ENCODE measurements at places on chromosomes 12 and 14.

DNA sequence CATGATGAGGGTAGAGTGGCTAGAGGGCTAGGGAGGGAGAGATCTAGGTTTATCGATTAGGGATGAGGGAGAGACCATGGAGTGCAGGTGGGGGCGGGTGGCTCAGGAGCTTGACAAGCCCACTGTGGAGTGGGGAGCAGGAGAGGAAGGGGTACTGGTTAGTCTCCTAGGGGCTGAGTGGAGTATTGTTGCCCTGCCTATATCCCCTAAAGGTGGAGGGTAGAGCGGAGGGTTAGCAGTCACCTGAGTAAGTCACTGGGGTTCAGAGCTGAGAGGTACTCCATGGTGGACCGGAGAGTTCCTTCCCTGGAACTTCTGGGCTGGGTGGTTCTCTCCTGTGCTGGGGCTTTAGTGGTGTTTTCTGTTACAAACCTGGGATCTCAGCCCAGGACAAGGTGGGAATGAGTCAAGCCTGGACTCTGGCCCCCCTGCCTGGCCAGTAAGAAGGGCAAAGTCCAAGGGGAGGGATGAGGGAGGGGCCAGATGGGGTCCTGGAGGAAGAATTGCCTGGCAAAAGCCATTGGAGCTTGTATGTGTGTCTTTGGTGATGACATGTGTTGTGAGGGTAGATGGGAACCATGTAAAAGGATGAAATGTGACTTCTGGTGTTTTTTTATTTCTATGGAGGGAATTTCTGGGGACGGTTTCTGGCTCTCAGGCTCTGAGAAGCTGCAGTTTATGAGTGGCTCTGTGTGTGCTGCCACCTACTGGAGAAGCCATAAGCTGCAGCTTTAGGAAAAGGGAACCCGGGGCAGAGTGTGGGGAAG is at the start of gene CIDEB:
TSS of gene CIDEB (minus strand) at position 403 of the 767 bp plus-strand sequence. CDS start at position 284, 119 bp downstream.
- DNase-seq = peak; percentile 81

DNA sequence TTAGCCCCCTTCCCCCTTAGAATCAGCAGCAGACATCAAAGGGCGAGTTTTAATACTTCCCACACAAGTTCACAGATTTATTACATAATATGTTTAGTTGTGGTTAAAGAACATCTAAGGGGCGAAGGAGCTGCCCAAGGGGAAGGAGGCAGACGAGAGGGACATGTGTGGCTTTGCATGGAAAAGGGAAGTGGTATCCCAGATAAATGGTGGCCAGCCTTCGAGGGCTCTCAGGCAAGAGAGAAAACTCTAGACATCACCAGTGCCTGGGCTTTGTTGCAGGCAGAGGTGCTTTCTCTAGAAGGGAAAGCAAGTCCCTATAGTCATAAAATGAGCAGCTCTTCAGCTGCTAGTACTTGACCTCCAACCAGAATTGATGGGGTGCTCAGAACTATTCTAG is 121.2 kb downstream of the CACNA1C start:
- no peak for DNase-seq

DNA sequence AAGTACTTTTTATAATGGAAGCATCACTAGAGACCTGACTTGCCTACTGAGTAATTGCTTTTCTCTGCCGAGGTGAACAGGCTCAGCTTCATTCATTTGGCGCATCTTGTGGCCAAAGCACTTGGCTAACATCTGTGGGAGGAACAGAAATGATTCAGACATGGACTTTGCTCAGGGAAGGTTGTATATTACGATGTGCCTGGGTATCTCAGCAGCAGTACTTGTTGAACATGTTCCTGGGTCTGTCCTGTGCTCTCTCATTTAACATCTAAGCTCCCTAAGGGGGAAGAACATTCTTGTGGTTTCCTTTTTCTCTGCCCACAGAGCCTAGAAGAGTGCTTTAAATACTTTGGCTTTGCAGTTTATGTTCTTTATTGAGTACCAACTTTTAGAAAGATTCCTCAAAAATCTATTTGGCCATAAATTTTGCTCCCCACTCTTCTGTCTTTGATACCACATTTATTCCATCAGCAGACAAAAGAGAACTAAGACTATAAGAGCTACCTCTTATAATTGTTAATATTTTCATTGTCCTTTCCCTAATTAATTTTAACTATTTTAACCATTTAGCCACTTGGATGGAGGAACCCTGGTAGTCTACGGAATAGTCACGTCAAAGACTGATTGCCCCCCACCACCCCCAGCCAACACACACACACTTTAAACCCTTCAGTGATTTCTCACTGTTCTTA is 101.2 kb upstream of the EGLN3 start:
- peak; percentile 33 for DNase-seq

- no peak for DNase-seq
Observed at GRCh38 chr14:54803926-54804537, 98.6 kb downstream of the GCH1 start.

DNA sequence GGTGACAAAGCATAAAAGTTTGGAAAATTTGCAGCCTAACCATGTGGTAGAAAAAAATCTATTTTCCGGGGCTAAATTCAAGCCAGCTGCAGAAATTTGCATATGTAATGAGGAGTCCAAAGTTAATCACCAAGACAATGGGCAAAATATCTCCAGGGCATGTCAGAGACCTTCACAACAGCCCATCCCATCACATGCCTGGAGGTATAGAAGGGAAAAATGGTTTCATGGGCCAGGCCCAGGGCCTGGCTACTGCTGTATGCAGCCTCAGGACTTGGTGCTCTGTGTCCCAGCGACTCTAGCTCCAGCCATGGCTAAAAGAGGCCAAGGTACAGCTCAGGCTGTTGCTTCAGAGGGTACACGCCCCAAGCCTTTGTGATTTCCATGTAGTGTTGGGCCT is 655.8 kb upstream of the MGAT4C start:
- DNase-seq = peak; percentile 11

- DNase-seq = no peak
Observed at GRCh38 chr14:100777818-100778525, 47.9 kb upstream of the MEG3 start.

- DNase-seq = no peak
Observed at GRCh38 chr14:90632451-90632850, 183.8 kb downstream of the TTC7B start.

DNA sequence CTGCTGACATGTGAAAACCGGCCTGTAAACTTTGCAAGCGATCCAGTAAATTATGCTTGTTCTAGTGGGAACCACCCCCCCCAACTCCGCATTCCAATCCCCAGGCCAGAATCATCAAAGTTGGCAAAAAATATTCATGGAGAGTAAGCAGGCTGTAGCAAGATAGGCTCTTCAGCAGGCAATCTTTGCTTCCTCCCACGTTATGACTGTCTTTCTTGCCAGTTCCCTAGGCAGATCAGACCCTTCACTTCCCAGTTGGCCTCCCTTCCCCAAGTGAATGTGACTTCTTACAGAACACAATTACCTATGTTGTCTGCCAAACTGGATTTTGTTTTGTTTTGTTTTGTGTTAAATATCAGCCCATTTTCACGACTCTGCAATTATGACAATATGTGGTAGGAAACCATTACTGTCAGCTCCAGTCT is 1.2 kb upstream of the PTGER2 start:
- no peak for DNase-seq

- DNase-seq = no peak
Observed at GRCh38 chr14:103556946-103557758, 5.3 kb downstream of the BAG5 start.

DNA sequence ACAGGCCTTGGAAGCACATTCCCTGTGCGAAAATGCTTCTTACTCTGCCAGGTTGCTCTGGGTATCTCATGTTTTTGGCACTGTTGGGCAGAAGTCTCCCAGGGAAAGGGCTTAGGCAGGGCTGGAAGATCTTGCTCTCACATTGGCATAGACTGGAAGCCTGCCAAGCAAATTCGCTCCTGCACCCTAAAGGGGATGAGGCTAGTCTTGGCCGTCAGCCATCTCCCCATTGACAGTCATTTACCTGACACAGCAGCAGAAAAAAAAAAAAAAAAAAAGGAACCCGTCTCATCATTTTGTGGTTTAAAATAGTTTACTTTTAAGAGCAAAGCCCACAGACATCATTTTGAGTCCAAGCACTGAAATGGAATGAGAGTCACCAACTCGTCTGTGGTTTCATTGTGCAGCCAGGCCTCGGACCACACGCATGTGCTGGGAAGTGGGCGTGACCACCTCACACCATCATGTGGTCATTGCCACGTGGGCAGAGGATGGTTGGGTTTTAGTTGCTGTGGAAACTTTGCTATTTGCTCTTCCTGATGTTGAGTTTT is 84.8 kb downstream of the NRXN3 start:
- DNase-seq = no peak

- no peak for DNase-seq
Observed at GRCh38 chr14:87278415-87278814, 714.6 kb downstream of the GALC start.

DNA sequence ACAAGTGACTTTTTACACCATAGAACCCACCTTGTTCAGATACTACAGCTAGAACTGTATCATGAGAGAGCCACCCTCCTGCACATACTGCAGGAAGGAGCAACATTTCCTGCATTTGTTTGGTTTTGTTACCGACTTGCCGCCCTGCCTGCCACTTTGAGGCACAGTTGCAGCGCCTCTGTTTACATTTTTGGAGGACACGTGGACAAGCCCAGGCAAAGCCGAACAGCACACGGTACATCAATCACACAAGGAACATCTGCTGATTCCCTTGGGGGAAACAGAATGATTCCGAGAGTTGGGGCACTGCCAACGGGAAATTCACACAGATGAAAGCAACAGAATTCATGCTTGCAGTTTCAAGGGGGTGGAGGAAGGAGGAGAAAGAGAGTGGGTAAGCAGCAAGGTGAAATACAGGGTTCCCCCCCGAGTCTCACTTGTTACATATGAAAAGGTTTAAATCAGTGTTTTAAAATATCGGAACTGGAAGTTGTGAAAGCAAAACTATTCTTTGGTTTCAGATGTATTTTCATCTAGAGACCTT is 110.7 kb downstream of the BTG1 start:
- DNase-seq = peak; percentile 34

DNA sequence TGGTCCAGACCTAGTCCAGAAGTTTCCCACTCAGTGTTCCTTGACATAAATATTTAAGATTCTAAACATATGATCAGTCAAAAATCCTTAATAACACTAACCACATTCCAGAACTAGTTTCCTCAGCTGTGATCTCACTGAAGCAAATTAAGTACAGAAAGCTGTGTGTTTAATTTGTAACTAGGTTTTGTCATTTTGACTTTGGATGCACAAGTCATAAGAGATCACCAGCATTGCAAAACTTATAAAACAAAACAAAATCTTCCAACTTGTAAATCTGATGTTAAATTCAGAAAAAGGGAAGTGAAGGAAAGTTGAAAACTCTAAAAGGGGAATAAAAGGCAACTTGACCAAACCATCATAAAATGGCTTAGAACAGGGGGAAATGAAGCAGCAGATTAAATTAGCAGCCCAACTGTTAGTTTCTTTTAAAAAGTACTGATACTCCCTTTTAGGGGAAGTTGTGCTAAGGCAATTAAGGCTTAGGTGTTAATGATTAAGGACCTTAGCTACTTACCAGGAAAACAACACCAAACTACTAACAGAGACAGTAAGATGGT is 56.6 kb downstream of the SH2B3 start:
- no peak for DNase-seq

DNA sequence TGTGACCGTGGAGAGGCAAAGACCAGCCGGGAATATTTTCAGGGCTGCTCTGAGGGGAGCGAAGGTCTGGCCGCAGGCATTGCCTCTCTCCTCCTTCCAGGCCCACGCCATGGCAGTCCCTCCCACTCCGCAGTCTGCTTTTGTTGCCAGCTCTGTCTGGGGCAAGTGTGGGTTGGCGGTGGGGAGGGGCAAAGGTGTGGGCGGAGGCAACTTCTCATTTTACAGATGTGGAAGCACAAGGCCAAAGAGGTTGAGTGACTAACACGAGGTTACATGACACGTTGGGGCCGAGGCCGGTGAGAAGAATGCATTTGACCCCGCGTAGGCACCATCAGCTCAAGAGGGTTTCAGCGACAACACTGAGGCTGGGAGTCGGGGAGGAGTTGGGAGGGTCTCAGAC is 6.1 kb upstream of the FAIM2 start:
- DNase-seq = peak; percentile 74
